Activated CD8-positive, alpha-beta memory T cell treated with anti-CD3 and anti-CD28 coated beads, Interleukin-2, amount 50 U/mL, for 4 hours (primary cell): ENCODE measurements at places on chromosomes 12 and 14.

GRCh38 chr14:84804468-84804867 is 725.5 kb upstream of the FLRT2 start:
- DNase-seq = no peak

DNA sequence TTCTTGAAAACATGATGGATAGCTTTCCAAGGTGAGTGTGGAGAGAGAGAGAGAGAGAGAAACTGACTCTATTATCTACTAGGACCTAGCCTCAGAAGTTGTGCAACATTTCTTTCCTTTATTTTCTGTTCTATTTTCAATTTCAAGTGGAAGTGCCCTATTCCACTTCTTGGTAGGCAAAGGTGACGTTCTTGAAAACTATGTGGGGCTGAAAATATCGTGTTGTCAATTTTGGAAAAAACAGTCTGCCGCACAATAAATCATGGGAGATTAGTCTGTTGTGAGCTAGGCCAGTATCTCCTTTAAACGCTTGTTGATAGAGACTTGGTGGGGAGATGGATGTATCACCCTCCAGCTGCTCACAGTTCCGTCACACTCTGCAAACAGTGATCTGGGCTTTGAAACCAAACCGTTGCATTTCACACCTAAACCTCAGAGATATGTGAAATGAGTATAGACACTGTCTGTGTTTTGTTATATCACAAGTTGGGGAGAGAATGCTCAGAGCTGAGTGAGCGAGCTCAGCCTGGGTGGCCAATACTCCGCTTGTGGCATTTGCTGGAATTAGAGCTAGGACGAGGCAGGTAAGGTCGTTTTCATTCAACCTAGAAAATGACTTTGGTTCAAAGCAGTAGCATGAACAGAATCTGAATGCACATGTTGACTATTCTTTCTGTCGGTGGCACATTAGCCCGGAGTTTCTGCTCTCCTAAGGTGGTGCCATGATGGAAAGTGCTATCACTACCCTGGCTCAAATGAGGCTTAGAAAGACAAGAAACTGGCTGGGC is 75.1 kb upstream of the ST8SIA1 start:
- peak; percentile 20 for DNase-seq

DNA sequence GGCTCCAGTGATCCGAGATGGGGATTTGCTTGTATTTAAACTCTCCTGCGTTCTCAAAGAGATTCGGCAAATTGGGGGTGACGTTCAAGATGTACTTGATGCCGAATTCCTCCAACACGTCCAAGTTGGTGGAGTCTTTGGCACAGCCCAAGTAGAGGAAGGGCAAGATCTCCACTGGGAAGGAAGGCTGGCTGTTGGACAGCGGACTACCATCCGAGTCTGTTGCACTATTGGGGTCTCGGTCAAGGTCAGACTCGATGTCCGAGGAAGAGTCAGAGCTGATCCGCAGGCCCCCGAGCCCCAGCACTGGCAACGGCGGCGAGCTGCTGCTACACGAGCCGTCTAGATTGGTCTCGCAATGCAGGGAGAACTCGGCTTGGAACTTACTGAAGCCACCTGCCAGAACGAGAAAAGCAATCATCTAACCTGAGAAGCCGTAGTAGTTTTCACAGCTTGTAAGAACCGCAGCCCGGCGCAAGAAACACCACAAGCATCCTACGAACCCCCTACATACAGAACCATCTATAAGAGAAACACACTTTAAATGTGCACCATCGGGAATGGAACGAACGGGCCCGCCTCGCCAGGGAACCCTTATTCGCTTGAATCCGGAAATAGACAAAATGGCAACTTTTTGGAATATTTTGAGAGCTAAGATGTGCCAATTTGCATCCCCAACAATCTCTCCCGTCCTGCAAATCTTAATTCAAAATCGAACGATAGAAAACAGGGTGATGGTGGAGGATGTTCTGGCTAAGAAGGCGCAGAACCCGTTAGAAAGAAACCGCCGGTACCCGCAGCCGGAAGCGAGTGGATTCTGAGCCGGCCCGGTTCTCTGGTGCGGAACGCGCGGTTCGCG is 1.4 kb downstream of the DUSP6 start:
- no peak for DNase-seq

DNA sequence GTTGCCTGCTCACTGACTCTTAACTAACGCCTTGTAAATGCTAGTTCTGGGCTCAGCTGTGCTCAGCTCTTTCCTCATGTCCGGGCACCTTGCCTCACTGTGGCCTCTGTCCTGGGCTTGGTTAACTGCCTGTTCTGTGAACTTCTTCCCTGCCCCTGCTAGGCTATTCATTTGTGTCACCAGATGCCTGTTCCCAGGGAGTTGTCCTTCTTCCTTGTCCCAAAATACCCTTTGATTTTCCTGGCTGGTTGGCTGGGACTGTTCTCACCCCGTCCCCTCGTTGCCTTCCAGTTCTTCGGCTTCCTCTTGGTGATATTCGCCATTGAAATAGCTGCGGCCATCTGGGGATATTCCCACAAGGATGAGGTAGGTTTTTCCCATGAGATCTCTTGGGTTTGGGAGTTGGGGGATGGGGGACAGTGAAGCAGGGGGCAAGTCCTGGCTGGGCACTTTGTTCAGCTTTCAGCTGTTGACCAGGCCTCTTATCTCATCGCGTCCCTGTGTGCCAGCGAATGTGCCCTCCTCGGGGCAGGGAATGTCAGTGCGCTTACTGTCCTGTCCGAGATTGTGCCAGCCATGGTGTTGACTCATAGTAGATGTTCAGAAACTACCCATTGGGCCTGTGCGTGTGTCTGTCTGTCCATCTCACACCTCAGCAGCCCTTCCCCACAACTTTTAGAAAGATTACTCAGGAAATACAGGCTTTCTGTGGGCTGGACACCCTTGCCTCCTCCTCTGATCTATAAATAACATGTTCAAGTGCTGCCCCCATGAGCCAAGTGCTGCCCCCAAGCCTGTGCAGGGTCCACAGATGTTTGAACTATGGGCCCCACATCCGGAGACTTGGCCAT is 33.1 kb downstream of the CD9 start:
- DNase-seq = no peak
